ENCODE measurements at places on chromosomes 13 and 19.

DNA sequence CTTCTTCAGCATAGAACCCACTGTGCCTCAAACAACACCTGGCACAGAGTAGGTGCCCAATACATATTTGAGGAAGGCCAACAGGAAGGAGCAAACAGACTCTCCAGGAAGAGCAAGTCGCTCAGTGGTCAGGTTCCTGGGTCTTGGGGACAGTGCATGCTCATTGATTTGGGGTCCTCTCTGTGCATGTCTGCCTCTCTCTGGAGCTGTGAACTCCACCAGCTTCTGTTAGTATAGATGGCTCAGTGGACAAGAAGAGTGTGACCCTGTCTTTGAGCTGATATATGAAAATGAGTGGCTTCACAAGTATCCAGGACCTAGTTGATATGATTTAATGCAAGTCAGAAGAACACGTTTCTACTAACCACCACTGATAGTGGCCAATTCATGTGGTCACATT, 98.7 kb downstream of the KCTD15 start:
- no peak for DNase-seq

GRCh38 chr19:4730740-4731171, 7.1 kb upstream of the DPP9 start:
- peak; percentile 39 for DNase-seq

DNA sequence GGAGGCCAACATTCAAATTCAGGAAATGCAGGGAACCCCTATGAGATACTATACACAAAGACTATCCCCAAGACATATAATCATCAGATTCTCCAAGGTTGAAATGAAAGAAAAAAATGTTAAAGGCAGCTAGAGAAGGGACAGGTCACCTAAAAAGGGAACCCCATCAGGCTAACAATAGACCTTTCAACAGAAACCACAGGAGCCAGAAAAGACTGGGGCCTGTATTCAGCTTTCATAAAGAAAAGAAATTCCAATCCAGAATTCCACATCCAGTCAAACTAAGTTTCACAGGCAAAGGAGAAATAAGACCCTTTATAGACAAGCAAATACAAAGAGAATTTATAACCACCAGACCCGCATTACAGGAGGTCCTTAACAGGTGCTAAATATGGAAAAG, 1703.6 kb upstream of the PRR20A start:
- no peak for DNase-seq

DNA sequence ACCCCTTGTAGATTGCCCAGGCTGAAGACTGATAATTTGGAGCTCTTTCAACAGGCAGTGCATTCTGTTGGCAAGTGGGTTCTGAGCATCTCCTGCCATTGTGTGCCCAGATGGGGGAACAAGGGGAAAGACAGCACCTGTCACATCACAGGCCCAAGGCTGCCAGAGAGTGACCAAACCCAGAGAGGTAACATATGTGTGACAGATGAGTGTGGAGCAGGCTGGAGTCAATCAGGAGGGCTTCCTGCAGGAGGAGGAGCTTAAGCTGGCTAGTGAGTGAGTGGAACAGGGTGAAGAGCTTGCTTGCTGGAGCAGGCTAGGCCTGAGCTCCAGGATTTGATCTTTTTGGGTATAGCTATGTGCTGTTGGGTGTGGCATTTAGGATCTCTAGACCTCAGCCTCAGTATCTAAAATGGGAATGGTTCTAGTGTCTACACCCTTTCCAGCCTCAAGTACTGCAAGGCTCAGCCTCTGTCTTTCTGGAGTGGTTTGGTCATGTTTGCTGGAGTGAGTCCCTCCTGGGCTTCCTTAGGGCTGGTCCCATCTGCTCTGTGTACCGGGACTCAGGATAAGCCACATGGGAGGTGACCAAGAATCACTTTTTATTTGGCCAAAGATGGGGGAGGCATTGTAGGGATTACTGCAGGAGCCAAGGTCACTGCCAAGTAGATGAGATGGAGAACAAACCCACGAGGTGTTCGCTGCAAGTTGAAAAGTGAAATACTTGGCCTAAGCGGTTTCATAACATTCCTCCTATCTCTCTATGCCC, 152.4 kb upstream of the TSHZ3 start:
- DNase-seq, result no peak

DNA sequence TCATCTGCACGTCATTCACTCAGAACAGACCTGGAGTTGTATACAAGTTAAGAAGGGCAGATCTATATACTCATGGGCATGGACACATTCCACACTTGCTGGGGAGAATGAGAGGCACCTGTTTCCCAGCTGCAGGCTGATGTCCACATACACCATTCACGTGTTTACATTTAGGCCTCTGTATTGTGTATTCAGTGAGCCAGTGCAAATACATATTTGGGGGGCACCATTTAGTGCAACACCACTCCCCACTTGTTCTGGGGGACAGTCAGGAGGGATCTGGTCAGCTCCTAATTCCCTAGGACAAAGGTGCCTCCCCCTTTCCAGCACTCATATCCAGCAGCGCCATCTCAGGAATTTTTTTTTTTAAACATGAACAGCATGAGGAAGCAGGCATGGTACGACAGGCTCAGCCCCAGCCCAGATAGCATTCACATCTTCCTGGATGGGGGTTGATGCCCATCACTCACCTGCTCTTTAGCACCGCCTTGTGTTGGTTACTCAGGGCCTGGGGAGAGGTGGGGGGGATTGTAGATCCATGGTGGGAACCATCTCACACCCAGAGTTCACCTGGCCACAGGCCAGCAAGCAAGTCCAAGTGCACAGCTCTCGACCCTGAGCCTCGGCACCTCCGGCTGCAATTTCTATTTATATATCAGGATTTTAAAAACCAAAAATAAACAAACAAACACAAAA, 56.9 kb upstream of the ZNF254 start:
- DNase-seq, result no peak

GRCh38 chr13:113997845-113998751, 24.2 kb upstream of the C13orf46 start:
- DNase-seq, result no peak

- DNase-seq, result no peak
These were observed 43.2 kb downstream of the N4BP2L2 start for GRCh38 chr13:32495429-32495828.

DNA sequence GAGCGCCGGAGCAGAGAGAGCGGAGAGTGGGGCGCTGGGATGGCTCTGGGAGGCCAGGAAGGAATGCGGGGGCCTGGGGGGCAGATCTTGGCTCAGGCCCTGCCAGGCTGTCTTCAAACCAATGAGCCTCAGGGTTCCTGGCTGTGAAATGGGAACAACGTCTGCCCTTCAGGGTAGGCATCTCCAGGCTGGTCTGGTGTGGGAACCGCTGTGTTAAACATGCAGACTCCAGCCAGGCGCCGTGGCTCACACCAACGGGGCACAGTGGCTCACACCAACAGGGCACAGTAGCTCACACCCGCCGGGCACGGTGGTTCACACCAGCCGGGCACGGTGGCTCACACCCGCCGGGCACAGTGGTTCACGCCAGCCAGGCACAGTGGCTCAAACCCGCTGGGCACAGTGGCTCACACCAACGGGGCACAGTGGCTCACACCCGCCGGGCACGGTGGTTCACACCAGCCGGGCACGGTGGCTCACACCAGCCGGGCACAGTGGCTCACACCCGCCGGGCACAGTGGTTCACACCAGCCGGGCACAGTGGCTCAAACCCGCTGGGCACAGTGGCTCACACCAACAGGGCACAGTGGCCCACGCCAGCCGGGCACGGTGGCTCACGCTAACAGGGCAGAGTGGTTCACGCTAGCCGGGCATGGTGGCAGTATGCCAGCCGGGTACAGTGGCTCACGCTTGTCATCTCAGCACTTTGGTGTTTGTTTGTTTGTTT, 40.1 kb downstream of the EFNA2 start:
- DNase-seq, result no peak

GRCh38 chr13:46850214-46850613, 46.6 kb downstream of the HTR2A start:
- no peak for DNase-seq

DNA sequence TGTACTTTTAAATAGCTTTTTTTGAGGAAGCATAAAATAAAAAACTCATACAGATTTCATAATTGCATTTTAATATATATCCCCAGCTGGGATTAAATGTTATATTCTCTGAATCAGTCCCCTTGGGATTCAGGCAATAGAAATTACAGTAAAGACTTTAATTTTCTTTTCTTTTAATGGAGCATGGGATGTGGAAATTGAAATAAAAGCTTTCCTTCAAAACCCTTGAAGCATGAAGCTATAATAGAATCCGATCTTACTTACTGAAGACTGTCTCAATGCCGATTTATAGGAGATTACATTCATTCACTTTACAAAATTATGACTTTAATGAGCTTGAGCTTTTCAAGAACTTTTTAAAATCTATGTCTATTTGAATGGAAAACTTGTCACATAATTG, 243.4 kb downstream of the SPRY2 start:
- DNase-seq, result no peak

GRCh38 chr19:19192910-19193423, 909 bp downstream of the RFXANK start:
- no peak for DNase-seq

DNA sequence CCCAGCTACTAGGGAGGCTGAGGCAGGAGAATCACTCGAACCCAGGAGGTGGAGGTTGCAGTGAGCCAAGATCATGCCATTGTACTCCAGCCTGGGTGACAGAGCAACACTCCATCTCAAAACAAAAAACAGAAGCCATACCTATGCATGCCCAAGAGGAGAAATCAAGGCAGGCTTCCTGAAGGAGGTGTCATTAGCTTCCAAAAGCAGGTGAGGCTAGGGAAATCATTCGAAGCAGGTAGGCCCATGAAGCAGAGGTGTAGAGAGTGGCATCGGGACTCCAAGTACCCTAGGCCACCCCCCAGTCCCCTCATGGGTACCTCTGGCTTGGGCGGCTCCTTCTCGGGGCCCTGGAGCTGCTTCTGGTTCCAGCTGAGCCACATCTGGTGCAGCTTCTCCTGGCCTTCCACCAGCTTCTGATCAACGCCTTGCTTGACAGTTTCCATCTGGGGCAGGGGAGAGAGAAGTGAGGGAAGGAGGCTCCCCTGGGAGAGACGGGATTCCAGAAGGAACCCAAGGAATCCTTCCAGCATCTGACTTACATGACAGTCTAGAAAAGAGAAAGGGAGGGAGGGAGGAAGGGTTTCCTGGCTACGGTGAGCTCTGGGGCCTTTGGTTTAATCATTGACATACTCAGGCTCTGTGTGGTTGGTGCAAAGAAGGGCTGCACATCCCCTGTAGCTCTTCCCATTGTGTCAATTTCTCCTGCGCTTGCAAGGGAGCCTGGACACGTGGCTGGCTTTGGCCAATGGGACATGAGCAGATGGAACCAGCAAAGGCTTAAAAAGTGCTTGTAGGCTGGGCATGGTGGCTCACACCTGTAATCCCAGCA, 13.1 kb upstream of the TICAM1 start:
- no peak for DNase-seq

- DNase-seq, result no peak
These were observed 3.5 kb upstream of the ZIC5 start for GRCh38 chr13:99974939-99975561.

DNA sequence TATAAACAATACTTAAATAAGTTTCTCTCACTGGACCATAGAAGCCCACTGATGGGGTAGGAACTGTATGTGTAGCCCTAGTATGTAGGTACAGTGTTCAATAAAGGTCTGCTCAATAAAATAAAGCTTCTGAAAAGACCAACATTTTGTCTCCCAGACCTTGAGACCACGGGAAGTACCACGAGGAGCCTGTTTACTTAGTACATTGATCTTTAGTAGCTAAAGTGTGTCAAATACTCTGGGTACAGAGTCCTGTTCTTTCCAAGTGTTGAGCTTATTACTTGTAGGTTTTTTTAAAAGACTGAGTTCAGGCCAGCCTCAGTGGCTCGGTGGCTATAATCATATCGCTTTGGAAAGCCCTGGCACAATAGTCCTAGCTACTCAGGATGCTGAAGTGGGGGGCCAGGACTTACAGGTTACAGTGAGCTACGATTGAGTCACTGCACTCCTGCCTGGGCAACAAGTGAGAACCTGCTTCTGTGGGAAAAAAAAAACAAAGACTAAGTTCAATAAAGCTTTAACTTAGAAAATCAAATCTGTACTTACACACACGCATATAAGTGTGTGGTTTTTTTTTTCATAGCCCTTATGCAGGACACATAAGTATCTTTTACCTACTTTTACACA, 3.4 kb downstream of the MTRF1 start:
- no peak for DNase-seq

DNA sequence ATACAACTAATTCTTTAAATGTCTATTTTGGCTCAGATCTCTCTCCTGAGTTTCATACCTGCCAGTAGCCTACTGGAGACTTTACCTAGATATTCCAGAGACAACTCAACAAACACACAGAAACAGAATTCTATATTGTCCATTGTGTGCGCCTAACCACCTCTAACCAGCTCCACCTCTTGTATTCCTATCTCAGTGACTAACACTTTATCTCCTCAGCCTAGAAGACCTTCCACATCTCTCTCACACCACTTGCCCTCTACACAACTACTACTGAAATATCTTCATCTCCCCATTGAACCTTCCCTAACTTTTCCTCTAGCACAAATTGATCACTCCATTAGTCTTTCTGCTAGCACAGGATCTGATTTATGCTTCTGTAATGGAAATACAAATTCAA, 6.7 kb downstream of the VWA8 start:
- DNase-seq, result no peak

DNA sequence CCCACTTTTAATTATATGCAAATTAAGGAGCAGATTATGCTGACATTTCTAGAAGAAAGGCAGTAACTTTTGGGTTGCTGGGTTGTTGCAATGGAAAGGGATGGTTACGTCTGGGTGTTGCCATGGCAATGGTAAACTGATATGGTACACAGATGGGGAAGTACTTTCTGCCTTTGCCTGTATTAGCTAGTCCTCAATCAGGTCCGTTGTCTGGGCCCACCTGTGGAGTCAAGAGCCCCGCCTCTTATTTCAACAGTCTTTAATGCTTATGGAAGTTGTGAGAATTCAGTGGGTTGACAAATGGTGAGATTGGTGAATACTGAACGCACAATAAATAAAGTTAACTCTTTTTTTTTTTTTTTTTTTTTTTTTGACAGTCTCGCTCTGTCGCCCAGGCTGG, 30.6 kb upstream of the DPP9 start:
- no peak for DNase-seq

DNA sequence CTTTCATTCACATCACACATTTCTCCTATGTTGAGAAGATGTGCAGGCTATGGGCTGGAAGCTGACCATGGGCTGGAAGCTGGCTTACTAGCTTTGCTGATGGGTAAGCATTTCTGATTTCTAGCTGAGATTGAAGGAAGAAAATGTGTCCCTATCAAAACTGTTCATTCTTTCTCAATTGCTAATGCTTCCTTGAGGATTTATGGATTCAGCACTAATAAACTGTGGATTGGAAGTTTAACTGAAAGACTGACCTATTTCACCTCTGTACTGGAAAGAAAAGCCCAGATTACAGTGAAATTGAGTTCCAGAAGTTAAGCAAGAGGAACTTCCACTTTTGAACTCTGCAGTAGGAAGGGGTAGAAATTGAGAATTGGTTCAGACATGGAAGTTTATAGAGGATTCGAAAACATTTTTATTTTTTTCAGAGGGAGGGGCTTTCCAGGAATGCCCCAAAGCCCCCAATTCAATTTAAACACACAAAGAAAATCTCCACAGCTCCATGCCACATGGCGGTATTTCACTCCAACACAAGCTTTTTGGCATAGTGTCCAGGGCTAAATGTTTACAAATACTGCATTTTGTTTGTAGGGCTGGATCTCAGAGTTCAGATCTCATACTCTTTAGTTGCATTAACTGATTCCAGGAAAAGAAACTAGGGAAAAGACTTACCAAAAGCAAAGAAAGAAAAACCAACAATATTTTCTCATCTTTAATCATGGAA, 61.2 kb upstream of the ARGLU1 start:
- no peak for DNase-seq
